ENCODE measurements at places on chromosomes 2 and 18.

DNA sequence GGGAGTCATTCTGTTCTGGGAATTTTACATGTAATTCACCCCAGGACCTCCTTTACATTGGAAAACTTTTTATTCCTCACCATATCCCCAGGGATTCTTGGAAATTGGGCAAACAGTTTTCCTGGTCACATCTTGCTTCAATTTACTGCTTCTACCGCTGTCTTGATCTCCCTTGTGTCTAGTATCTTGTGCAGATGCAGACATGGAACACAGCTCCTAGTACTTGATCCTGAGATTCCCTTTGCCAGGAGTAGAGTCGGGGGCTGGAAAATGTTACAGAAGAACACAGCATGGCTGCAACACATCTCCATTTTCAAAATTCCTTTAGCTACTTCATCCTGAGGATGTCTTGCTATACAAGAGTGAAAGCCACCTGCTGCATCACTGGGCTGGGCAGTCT, 472.8 kb downstream of the PLCL1 start:
- no peak for DNase-seq

DNA sequence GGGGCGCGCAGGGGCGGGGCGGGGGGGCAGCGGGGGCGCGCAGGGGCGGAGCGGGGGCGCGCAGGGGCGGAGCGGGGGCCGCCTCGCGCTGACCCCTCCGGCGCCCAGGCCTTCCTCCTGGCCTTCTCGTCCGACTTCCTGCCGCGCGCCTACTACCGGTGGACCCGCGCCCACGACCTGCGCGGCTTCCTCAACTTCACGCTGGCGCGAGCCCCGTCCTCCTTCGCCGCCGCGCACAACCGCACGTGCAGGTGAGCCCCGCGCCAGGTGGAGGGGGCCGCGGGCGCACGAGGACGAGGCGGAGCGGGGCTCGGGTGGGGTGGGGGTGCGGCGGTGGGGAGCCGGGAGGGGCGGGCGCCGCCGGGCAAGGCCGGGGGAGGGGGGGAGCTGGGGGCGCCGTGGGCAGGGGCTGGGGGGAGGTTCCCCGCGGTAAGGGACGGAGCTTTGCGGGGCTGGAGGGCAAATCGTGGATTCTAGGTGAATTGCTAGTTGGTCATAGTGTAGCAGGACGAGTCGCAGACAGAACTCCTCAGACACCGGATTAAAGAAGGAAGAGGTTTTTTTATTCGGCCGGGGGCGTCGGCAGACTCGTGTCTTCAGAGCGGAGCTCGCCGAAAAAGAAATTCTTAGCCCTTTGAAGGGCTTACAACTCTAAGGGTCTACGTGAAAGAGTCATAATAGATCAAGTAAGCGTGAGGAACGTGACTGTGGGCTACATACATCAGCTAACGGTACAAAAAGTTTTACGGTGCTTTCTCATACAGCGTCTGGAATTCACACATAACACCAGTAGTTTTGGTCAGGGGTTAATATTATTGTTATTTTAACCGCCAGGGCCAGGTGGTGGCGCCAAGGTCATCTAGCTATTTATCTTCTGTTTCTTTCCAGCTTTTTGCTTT, 29.9 kb downstream of the ANO7 start:
- DNase-seq: peak; percentile 50

DNA sequence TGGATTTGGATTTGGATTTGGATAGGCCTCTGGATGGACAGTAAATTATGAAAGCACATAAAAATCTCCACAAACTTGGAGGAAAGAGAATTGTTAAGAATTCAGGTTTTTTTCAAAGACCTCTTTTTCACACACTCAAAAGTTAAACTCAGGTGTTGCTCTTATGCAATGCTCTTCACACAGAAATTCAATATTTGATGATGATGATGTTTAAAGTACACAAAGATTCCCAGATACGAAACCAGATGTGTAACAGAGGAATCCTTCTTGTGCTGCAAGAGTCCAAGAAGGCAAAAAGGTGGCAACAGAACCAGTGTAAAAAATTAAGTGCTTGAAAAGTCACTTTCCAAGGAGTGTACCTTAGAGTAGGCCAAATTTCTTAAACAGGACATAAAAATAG, 75.8 kb upstream of the SPATS2L start:
- DNase-seq: no peak

GRCh38 chr2:153641046-153641445, 162.5 kb upstream of the RPRM start:
- no peak for DNase-seq

DNA sequence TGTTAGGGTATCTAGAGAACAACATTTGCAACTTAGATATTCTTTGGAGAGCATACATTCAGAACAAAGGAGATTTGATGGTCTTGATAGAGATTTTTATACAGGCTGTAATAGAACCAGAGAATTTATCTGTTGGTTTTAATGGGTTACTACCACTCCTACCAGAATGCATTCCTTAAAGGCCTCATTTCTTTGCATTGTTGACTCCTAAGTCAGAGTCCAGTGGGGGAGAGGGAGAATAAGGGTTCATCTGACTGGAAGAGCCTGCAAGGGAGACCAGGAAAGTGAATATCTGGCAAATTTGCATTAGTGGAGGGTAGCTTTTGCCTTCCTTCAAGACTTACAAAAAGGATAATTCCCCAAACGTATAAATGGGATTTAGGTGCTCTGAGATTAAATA, 29.7 kb downstream of the AGPS start:
- DNase-seq: no peak

DNA sequence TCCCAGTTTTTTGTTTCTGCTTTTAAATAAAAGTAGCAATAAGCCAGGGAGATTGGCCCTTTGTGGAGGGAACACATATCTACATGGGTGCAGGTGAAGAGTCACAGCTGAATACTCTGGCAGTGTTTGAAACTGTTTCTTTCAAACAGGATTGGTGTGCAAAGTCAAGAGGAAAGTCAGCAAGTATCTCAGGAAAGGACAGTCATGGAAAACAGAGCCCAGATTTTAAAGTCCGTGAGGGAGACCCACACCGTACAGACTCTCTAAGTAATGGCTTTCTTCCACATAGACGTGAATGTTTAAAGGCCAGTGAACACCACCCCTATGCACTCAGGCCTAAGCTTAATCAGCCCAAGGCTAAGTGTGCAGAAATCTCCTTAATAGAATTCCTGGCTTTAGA, 95.3 kb downstream of the GFPT1 start:
- DNase-seq: no peak

DNA sequence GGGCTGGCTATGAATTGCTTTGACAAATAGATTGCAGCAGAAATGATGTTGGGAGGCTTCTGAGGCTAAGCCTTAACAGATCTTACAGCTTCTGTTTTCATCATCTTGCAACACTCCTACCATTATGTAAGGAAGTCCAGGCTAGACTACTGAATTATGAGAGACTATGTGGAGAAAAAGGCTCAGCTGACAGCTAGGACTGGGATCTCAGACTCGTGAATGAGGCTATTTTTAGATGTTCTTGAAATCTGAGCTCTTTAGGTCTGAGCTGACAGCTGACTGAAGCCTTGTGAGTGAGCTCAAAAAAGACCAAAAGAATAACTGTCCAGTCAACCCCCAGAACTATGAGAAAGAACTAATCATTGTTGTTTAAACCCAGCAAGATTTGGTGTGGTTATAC, 70.3 kb downstream of the VWC2L start:
- DNase-seq: peak; percentile 91

DNA sequence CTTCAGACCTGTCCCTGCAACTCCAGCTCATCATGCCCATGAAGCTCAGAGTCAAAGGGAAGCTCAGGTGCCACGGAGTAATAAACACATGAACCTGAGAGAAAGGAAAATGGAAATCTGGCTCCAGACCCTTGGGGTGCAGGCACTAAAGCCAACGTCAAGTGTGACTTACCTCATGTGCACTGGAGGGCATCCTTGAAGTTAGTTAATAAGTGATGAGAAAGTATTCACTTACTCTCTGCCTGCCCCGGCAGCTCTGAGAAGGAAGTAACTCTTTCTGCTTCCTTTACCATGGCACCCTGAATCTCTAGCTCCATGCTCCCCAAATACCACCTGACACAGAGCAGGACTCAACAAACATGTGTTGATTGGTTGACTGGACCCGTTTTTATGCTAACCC, 21.4 kb upstream of the AGAP1 start:
- no peak for DNase-seq

DNA sequence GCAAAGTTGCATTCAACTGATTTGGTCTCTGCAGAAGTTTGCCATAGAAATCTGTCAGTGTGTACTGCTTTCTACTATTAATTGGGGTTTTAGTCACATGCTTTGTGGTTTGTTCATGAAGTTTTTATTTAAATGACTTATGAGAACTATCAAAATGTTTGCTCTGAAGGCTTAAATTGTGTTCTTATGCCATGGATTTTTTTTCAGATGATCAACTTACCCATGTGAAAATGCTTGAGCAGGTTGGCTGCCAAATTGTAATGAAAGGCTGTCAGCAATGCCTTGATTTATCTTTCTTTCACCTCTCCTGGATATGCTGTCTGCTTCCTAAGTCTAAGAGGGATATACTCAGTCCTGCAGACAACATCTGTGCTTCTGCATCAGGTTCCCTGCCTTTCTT, 50.7 kb downstream of the FMNL2 start:
- DNase-seq: no peak

- DNase-seq: no peak
Measured at GRCh38 chr2:168120730-168121129, 126.7 kb downstream of the STK39 start.

DNA sequence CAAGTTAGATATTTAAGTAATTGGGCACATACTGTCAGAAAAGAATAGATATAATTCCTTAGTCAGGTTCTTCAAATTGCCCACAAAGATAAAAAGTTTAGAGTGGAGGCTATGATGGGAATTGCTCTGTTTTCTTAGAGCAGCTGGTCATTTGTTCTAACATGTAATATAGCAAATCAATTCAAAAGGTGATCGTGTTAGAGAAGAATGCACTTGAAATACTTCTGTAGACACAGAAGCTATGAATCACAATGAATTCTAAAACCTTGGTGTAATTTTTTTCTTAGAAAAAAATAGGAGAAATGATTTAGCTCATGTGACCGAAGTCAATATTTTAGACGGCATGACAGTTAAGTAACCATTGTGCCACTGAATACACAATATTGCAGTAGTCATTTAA, 918.1 kb upstream of the LRATD1 start:
- DNase-seq: no peak

DNA sequence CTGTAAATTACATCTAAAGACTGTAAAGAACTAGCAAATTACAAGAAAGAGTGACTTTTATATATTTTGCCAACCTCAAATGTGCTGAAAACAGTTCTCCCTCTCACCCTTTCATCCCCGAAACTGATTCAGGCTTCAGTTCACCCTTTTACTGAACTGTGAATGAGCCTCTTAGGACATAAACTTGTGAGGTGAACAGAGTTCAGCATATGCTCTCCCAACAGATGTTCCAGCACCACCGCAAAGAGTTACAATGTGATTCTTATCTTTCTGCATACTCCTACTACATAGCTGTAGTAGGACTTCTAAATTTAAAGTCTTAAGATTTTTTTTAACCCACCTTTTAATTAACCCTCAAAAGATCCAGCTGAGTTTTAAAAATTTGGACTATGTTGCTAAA, 1.2 kb upstream of the ZCCHC2 start:
- peak; percentile 49 for DNase-seq

DNA sequence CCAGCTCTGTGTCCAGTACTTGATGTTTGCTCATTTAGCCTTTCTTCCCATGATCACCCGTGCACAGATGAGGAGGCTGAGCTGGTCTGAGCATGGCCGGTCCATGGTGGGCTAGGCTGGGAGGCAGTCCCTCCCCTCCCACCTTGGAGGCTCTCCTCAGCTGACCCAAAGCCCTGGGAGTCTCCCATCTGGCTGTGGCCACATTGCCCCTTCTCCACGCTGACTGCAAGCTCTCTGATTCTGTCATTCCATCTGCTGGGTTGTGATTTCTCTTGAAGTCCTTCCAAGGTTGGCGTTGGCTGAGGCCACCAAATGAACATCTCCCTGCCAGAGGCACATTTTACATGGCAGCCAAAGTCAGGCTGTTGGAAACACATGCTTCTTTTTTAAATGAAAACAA, 44.0 kb downstream of the ACKR3 start:
- no peak for DNase-seq

DNA sequence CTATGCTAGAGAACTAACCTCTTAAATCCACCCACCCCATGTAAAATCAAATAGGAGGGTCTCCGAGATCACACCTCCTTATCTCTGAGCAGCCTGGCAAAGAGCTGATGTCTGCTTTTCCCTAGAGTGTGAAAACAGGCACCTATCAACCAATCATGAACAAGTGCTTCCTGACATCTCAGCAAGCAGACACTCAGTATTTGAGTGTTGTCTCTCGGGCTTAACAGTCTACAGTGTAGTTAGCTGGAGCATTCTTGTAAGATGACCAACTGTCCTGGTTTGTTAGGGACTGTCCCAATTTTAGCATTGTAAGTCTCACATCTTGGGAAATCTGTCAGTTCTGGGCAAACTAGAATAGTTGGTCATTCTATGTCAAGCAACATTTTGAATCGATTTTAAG, 26.4 kb downstream of the MARCHF4 start:
- peak; percentile 29 for DNase-seq

GRCh38 chr18:22783245-22783644, 149.9 kb upstream of the RBBP8 start:
- DNase-seq: no peak

- DNase-seq: peak; percentile 16
Measured at GRCh38 chr2:181183878-181184542, 203.6 kb downstream of the UBE2E3 start.

GRCh38 chr2:156466739-156467405, 30.7 kb downstream of the GPD2 start:
- no peak for DNase-seq

- DNase-seq: no peak
Measured at GRCh38 chr2:152693033-152693432, 24.2 kb downstream of the PRPF40A start.

DNA sequence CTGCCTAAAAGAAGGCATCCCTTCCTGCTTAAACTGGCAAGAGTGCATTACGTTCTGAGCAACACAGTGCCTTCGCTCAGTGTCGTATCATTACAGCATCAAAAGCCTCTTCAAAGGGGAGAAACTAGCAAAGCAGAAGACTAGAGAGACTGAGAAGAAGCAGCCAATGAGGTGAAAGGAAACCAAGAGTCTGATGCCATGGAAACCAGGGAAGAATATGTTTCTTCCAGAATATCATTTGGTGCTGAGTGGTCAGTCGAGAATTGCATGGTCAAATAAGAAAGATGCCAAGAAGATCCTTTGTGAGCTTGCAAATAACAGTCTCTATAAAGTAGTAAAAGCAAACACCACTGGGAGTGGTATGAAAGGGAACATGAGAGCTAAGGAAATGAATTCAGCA, 312.1 kb upstream of the CHST9 start:
- DNase-seq: no peak
